ENCODE measurements at places on chromosomes 12 and 14. TPM values are rescaled to one million over a fixed set of nuclear protein-coding genes. Genes with fewer than 3 reads are reported as not detected.

KRT2 gene
- not detected for total RNA-seq

CYP27B1 gene
- 5.4 TPM for total RNA-seq

ARMH4 gene
- total RNA-seq: not detected

LGR5 gene
- total RNA-seq: not detected

FLVCR2 gene
- 2.1 TPM for total RNA-seq

Data from activated CD8-positive, alpha-beta memory T cell treated with anti-CD3 and anti-CD28 coated beads, Interleukin-2, amount 10 ng/mL, durations not matched to agents 7 days and 5 days (primary cell).